ENCODE measurements at places on chromosomes 2 and 18.
A peak's percentile ranks its signal among the peaks of the same experiment; 100 is the strongest.

- DNase-seq, result no peak
Observed at GRCh38 chr2:25161055-25161781, 7.2 kb downstream of the POMC start.

- no peak for DNase-seq
Observed at GRCh38 chr2:66440708-66441497, 6.0 kb downstream of the MEIS1 start.

GRCh38 chr2:37376421-37377186, 32.2 kb downstream of the QPCT start:
- DNase-seq, result peak; percentile 50

- DNase-seq, result no peak
Observed at GRCh38 chr2:205494537-205495235, 187.6 kb upstream of the NRP2 start.

GRCh38 chr2:45860136-45861121, 209.0 kb downstream of the PRKCE start:
- DNase-seq, result peak; percentile 65

DNA sequence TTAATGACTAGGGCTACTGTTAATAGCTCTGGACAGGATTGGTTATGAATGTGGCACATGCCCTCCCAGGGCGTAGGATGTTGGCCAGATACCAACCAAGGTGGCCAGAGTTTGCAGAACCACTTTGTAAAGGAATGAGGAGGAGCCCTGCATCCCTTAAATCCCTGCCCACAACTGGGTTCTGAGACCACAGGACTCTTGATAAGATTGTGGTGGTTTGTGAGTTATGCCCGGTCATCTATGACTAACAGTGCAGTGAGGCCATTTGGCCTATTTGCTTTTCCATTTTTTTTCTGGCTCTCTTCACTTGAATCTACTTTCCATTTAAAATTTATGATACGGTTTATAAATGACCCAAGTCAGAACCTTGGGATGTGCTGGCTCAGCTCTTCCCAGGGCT, 294.5 kb downstream of the PRKCE start:
- DNase-seq, result no peak

DNA sequence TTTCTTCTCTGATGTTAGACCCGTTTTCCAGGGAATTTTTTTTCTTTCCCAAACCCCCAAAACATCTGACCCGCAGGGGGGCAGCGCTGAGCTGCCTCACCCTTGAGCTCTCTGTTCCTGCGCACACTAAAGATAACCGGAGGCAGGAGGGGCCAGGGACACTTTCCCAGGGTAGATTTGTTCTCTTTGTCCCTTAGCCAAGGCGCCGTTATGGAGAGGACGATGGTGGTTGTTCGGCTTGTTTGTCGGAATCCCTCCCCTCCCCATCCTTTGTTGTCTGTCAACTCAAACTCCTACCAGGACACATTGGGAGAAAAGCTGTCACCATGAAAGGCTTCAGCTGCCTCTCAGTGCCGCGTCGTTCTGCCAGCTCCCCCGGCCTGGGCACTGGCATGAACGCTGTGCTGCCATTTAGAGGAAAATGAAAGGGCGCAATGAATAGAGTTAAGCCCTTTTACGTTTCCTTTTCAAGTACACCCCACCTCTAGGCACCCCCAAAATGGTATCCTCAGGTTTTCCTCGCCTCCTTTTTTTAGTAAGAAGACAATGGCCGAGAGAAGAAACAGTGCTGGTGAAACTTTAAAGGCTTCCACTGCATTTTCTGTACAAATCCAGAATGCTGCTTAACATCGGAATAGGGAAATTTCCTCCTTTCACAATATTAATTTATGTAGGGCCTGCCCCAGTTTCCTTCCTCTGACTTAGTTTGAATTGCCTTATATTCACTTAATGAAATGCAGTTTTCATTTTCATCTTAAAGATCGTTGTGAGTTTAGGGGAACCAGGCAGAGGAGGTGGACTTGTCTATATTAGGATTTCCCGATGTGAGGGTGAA, 62.1 kb downstream of the RND3 start:
- DNase-seq, result no peak

Measured in MV-4-11 (cell line).